Naive B cell (primary cell): ENCODE measurements at places on chromosomes 12 and 14.
A peak's percentile ranks its signal among the peaks of the same experiment; 100 is the strongest.

- no peaks in the 10 kb centered on the region for H3K36me3 ChIP-seq
- H3K27ac ChIP-seq, result no peak overlapping the region
- H3K27me3 ChIP-seq, result no peaks in the 10 kb centered on the region
- no peak for DNase-seq
Observed at GRCh38 chr14:33029511-33029910, 90.8 kb downstream of the NPAS3 start.

DNA sequence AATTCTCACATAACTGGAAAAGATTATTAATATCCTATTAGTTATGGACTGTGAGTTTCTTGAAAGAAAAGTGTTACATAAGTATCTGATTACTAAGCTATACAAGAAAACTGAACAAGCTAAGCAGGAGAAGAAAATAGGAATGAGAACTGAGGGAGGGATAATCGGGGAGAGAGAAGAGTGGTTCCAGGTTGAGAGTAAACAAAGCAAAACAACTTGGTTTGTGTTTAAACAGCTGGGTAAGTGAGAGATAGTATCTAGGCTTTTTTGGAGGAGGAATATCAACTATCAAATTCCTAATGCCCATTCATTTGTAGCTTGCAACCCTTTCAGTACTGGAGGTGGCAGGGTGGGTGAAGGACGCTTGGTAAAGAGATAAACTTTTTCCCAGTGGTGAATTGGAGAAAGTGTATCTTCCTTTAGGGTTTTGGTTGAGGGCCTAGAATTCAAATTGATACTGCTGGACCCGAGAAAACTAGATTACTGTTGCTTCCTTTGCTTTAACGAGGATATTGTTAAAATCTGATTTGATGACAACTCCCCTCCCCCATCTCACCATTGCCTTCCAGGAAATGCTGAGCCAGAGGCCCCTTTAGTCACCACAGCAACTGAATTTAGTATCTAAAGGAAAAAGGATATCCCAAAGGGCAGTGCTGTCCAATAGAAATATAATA, 2.0 kb upstream of the SLC2A3 start:
- peak overlapping the region; percentile 90 for H3K27ac ChIP-seq
- no peak overlapping the region for H3K4me3 ChIP-seq
- H3K27me3 ChIP-seq, result no peaks in the 10 kb centered on the region
- H3K4me1 ChIP-seq, result peaks cover 6% of the 10 kb centered on the region
- H3K36me3 ChIP-seq, result no peaks in the 10 kb centered on the region
- no peak for DNase-seq

- H3K27me3 ChIP-seq, result peaks cover 5% of the 10 kb centered on the region
- H3K36me3 ChIP-seq, result no peaks in the 10 kb centered on the region
- no peak overlapping the region for H3K4me3 ChIP-seq
- no peak for DNase-seq
Observed at GRCh38 chr12:80226576-80226975, 127.2 kb downstream of the OTOGL start.

DNA sequence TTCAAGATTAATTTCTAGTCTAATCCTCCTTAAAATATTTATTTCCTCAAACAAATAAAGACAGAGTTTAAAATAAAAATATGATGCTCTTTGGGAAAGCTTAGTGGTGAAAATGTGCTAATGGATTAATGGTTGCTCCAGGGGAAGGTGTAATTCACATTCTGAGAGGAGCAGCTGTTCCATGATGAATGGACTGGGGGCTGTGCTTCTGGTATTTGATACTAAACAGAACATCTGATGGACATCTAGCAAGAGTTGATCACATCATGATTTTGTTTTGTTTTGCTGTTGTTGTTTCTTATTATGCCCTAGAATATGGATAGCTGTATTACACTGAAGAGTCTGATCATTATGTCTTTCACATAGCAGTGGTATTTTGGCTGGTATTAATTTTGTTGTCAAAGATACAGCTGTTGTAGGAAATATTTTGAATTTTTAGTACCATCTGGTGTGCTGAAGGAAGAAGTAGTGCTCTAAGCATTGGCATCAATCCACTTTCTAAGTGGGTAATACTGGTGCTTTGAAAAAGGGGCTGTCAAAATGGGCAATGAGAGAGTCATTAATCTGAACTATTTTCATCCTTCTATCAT, 296.4 kb downstream of the ADAMTS20 start:
- no peak overlapping the region for H3K27ac ChIP-seq
- H3K4me3 ChIP-seq, result no peak overlapping the region
- no peak for DNase-seq
- H3K4me1 ChIP-seq, result no peaks in the 10 kb centered on the region
- no peaks in the 10 kb centered on the region for H3K36me3 ChIP-seq

GRCh38 chr14:76480426-76480825, 104.5 kb downstream of the ESRRB start:
- H3K4me3 ChIP-seq, result no peak overlapping the region
- no peaks in the 10 kb centered on the region for H3K36me3 ChIP-seq
- no peaks in the 10 kb centered on the region for H3K4me1 ChIP-seq
